Brain microvascular endothelial cell (primary cell): ENCODE measurements at places on chromosomes 7 and 10.
A peak's percentile ranks its signal among the peaks of the same experiment; 100 is the strongest.

DNA sequence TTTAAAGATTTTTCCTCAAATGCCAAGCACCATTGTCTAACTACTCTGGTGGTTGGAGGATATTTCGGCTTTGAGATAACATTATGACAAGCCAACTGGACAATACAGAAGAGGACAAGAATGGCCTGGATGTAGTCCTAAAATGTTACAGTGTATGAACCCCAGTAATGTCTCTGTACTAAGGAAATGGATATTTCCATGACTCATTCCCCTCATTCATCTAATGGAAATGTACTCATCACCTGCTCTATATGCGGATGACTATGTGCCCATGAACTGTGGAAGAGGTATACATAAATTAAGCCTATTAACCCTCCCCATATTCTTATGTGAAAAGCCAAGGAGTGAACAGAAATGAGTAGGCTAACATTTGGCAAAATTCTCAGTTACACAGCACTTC, 207.9 kb downstream of the CACNA2D1 start:
- no peak for DNase-seq

DNA sequence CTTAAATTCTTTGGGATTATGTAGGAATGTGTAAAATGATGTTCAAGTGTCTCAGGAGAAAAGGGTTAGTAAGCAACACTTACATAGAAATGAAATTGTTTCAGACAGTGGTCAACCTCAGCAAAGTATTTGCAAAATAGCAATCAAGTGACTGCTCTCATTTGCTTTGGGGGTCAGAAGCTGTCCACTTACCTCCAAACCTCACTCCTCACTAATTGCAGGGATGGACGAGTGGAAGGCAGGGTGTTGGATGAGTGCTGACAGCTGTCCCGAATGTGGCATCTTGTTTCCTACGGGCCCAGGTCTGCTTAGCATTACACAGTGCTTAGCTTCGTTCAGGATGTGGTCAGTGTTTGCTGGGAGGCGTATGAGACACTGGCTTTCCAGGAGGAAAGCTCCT, 437.0 kb downstream of the SUGCT start:
- peak; percentile 50 for DNase-seq

DNA sequence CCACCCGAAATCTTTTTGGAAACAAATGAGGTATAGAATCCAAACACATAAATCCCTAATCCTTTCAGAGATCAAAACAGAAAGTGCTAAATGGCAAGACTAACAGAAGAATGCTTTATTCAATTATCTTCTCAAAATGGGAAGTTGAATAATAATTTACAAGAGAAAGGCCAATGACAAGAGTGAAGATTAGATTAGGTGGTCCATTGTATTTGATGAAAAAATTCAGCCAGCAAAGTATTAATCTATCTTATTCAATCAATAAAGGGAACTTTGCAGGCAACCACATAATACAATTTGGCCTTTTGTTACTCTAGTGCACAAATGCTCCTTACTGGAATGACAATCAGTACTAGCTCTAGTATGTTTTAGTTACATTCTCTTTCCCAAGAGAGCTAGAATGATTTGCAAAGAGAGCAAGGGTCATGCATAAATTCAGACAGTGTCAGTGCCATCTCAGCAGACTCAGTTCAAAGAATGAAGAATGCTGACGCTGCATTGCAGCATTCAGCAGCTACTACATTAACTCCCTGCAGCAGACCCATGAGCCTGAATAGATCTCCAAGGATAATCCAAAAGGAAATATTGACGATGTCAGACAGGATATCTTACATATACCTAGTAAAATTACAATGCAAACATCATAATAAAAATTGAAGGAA, 131.8 kb downstream of the ANK3 start:
- DNase-seq: no peak

GRCh38 chr7:91325726-91326125, 61.5 kb downstream of the FZD1 start:
- no peak for DNase-seq

GRCh38 chr7:150936018-150936417, 42.1 kb downstream of the KCNH2 start:
- no peak for DNase-seq

DNA sequence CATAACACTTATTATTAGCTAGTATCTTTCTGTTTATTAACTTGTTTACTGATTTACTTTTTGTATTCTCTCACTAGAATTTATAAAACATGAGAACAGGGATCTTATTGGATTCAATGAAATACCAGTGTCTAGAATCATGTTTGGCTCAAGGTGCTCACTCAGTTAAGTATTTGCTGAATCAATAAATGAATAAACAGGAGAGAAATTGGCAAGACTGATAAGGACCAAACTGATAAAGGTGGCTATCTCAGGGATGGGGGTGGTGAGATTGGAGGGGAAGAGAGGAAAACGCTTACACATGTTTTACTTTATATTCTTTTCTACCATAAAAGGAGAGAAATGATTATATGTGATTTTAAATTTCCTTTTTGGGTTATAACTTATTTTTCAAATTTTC, 43.3 kb upstream of the CCDC6 start:
- DNase-seq: no peak

- DNase-seq: peak; percentile 17
Measured at GRCh38 chr10:30114881-30115625, 55.7 kb upstream of the JCAD start.

DNA sequence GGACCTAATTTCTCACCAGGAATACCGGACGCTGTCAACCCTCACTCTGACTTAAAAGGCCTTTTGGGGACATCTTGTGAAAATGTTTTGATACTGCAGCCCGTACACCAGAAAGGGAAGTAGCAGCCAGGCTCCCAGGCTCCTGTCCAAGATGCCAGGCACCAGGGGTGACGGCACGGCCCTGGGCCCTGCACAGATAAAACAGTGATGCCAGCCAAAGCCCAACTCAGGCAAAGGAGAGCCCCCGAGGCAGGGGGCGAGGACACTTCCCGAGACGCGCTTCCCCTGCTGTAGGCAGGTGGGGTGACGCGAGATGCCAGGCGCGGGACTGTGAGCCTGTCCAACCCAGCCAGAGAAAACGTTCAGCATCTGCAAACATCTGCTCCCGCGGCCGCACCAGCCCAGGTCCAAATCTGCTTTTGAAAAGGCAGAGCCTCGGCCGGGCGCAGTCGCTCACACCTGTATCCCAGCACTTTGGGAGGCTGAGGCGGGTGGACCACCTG, 15.7 kb downstream of the ZFAND2A start:
- DNase-seq: peak; percentile 29

- DNase-seq: peak; percentile 78
Measured at GRCh38 chr10:110006358-110007160, 1.2 kb upstream of the ADD3 start.

GRCh38 chr7:87435546-87435945, 39.9 kb downstream of the ABCB4 start:
- no peak for DNase-seq

GRCh38 chr7:29965030-29965429, 24.6 kb downstream of the SCRN1 start:
- no peak for DNase-seq

DNA sequence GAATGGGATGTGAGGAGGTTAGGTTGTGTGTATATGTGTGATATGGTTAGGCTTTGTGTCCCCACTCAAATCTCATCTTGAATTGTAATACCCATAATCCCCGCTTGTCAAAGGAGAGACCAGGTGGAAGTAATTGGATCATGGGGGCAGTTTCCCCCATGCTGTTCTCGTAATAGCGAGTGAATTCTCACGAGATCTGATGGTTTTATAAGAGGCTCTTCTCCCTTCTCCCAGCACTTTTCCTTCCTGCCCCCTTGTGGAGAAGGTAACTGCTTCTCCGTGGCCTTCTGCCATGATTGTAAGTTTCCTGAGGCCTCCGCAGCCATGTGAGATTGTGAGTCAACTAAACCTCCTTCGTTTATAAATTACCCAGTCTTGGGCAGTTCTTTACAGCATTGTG, 47.3 kb downstream of the NPVF start:
- DNase-seq: no peak

GRCh38 chr7:99290980-99291607, 18.5 kb downstream of the MYH16 start:
- DNase-seq: no peak

- DNase-seq: no peak
Measured at GRCh38 chr10:32332299-32332750, 14.6 kb downstream of the EPC1 start.

- DNase-seq: peak; percentile 59
Measured at GRCh38 chr7:77537136-77537777, at the start of gene PTPN12. Gene PTPN12 (plus strand): TSS chr7:77537295. CDS start chr7:77537547, 252 bp downstream.

DNA sequence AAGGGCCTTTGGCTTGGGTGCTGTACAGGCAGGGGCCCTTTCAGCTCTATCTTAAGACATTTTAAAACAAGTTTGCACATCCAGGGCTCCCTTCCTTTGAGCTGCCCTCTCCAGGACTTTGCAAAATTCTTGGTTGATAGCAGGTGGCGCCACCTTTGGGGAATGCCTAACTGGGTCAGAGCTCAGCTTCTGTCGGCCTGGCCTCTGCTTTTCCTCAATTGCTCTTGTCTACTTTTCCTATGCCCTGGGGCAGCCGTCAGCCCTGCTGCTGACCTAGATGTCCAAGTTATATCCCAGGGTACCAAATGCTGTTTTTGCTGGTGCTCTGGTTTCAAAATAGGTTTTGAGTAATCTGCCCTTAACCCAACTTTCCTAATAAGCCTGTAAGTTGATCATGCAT, 65.8 kb downstream of the APBB1IP start:
- no peak for DNase-seq

DNA sequence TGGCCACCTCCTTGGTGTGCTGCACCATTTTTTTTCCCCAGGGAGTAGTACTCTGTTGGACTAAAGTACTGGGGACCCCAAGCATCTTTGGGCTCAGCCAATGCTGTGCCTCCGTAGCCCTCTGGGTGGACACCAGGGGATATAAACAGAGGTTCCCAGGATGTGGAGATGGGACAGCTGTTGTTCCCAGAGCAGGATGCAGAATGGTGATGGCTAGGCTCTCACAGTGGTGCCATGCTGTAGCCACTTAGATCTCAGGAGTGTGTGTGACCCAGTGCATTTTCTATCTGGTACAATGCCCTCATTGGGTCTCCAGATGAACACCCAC, 50.9 kb upstream of the SCIN start:
- DNase-seq: no peak

- no peak for DNase-seq
Measured at GRCh38 chr10:20648263-20648874, 248.7 kb downstream of the NEBL start.

DNA sequence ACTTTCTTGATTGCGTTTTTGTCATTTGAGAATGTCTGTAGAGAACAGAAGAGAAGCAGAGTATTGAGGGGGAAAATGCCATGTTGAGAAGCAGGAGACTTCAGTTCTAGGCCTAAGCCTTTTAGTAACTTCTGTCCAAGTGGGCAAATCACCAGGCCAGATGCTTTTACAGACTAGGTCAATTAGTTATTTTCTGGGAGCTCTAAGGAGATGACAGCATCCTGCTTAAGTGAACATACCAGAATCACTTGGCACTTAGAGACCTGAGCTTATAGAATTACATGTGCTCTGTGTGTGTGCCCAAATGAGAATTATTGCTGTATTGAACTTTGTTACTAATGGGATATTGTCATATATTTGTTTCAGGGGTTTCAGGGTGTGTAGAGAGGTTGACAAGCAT, 24.0 kb downstream of the AGK start:
- no peak for DNase-seq

DNA sequence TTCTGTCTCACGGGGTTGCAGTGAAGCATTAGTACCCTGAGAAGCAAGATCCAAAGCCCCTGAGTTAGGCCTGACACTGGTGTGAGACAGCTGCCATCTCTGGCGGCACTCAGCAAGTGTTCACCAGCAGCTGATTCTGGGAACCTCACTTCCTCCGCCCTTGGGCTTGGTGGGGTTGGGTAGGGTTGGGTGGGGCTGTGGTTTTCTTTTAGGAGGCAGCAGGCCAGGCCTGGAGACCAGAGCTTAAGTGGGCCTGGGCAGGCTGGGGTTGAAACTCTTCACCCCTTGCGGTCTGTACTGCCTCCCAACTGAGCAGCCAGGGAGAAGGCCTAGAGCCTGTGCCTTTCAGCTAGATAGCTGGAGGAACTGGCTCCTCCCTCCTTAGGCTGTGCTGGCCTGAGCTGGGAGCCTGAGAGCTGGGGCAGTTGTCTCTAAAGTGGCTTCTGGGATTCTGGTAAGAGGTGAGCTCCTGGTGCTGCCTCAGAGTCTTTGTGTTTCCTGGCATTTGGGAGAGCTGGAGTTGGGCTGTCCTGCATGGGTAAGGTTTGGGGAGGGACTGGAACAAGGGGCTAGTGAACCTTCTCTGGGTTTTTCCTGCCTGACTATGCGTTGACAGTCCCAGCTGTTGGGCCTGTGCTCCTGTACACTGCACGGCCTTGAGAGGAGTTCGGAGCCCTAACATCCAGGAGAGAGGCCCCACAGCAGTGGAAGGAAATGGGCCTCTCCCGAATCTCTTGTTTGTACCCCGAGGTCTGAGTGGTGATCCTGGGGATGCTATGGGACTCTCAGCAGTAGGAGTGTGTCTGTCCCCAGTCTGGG, 5.1 kb downstream of the TSPAN14 start:
- no peak for DNase-seq

DNA sequence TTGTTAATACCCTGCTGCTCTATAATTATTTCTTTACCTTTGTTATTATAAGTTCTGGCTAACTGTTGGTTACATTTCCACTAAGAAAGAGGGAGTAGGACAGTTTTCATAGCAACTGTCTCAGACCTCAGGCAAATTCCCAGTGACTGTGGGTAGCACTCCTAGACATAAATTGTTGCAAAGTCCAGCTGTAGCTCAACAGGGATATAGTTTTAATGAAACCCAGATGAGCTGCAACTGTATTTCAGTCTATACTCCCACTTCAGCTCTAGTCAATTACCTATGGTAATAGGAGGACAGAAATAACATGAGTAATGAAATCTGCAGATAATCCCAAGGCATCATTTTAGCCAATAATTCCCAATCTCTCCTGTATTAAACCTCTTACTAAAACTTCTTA, 103.0 kb upstream of the SEMA3A start:
- DNase-seq: no peak

DNA sequence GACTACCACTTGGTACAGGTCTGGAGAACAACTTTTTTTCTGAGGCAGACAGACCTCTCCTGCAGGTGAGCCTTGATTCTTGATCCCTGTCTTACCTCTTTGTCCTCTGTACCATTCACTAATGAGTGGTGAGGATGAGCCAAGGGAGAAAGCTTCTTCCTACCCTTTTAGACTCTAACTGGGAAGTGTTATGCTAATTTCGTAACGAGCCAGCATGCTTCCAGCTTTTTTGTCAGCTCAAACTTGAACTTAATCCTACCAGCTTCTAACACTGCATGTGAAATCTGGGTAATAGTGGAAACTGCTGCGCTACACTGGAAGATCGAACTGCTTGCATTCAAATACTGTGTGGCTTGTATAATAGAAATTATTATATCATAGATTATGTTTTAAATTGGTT, 87.0 kb downstream of the NEUROD6 start:
- DNase-seq: no peak
